ENCODE measurements at places on chromosomes 2 and 18.

- no peaks in the 10 kb centered on the region for H3K36me3 ChIP-seq
- no peak for DNase-seq
- H3K4me3 ChIP-seq, result no peak overlapping the region
- H3K4me1 ChIP-seq, result no peaks in the 10 kb centered on the region
- no peaks in the 10 kb centered on the region for H3K27me3 ChIP-seq
- H3K27ac ChIP-seq, result no peak overlapping the region
Observed at GRCh38 chr2:209593930-209594329, 170.1 kb downstream of the MAP2 start.

- H3K4me3 ChIP-seq, result no peak overlapping the region
- no peak overlapping the region for H3K27ac ChIP-seq
Observed at GRCh38 chr2:25383806-25384205, 42.1 kb upstream of the DNMT3A start.

GRCh38 chr18:71529703-71530303 is 1014.3 kb downstream of the CBLN2 start:
- no peak overlapping the region for H3K4me3 ChIP-seq
- peak; percentile 79 for DNase-seq
- H3K36me3 ChIP-seq, result peaks cover 5% of the 10 kb centered on the region
- H3K27ac ChIP-seq, result no peak overlapping the region
- H3K4me1 ChIP-seq, result peaks cover 15% of the 10 kb centered on the region

DNA sequence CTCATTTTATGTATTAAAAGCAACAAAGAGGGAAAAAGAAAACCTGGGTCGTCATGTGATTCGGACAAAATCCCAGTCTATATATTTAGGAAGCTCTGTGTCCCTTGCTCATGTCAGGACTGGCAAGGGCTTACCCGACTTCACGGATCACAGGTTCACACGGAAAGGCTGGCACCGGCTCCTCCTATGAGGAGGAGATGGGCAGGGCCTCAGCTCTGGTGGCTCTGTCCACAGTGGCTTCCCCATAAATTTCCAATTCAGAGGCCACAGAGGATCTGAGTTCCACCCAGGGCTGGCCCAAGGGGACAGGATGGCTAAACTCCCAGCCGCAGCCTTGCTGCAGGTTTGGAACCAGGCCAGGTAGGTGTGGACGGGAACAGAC is 186.8 kb downstream of the BCL2 start:
- no peak overlapping the region for H3K27ac ChIP-seq
- no peaks in the 10 kb centered on the region for H3K36me3 ChIP-seq
- no peaks in the 10 kb centered on the region for H3K4me1 ChIP-seq

- no peak overlapping the region for H3K27ac ChIP-seq
- no peaks in the 10 kb centered on the region for H3K4me1 ChIP-seq
- H3K4me3 ChIP-seq, result no peak overlapping the region
- peaks cover 48% of the 10 kb centered on the region for H3K27me3 ChIP-seq
Observed at GRCh38 chr2:241965931-241966412, 96.4 kb downstream of the RTP5 start.

DNA sequence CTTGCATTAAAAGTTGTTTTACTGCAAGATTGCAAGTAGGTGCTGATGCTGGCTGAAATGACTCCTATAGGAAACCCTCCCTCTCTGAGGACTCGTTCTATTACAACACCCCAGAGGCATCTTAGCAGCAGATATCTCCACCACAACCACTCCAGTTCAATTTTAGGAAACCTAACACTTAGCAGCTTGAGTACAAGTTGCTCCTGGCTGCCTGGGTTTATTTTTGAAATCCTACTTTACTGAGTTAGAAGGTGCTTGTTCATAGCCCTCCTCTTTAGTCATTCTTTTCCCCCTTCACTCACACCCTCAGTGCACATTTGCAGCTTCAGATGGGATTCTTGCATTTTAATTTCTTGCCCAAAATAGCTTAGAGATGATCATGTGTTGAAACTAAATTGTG is 111.5 kb downstream of the MTCL1 start:
- H3K4me1 ChIP-seq, result peaks cover 20% of the 10 kb centered on the region
- H3K27ac ChIP-seq, result no peak overlapping the region
- peaks cover 26% of the 10 kb centered on the region for H3K36me3 ChIP-seq
- H3K4me3 ChIP-seq, result no peak overlapping the region
- no peaks in the 10 kb centered on the region for H3K27me3 ChIP-seq

GRCh38 chr2:45699032-45699658 is 47.7 kb downstream of the PRKCE start:
- H3K4me1 ChIP-seq, result peaks cover 15% of the 10 kb centered on the region
- no peaks in the 10 kb centered on the region for H3K27me3 ChIP-seq
- no peaks in the 10 kb centered on the region for H3K36me3 ChIP-seq
- DNase-seq, result peak; percentile 14
- H3K27ac ChIP-seq, result peak overlapping the region; percentile 41

DNA sequence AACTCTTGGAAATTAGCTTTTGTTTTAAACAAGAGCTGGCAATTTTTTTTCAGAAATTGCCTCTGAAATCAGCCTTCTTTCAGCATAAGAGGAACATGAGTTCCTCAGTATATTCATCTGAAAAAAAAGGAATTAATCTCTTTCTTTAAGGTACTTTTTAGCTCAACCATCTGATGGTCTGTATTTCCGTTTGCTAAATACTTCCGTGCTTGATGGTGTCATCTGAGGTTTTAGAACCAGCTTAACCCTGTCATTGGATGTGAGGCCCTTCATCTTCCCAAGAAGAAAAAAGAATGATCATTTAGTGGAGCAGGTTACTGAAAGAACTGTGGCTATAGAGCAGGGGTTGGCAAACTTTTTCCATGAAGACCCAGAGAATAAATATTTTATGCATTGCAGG is 175.0 kb downstream of the TRABD2A start:
- H3K27me3 ChIP-seq, result no peaks in the 10 kb centered on the region
- no peak overlapping the region for H3K27ac ChIP-seq
- no peak overlapping the region for H3K4me3 ChIP-seq
- DNase-seq, result no peak
- H3K36me3 ChIP-seq, result no peaks in the 10 kb centered on the region

- no peak overlapping the region for H3K4me3 ChIP-seq
- no peak for DNase-seq
- no peak overlapping the region for H3K27ac ChIP-seq
- H3K4me1 ChIP-seq, result no peaks in the 10 kb centered on the region
- peaks cover 95% of the 10 kb centered on the region for H3K36me3 ChIP-seq
Observed at GRCh38 chr2:239985356-239985755, 39.8 kb downstream of the NDUFA10 start.

DNA sequence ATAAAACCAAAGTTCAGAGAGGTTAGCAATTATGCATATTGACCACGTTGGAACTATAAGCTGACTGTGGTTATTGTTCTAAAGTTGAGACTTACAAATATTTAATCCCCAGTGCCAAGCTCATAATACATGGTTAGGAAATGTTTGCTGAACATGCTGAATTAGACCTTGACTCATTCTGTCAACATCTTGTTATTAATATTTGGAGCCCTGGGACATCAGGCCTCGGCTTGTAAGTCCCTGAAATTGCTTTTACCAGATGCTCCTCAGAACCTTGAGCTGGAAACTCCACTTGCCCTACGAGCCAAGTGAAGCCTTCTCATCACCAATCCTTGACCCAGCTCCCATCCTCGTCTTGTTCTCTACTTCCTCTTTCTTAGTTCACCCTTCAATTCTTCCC is 21.2 kb downstream of the DYNAP start:
- H3K4me3 ChIP-seq, result no peak overlapping the region
- peak; percentile 49 for DNase-seq
- no peaks in the 10 kb centered on the region for H3K27me3 ChIP-seq
- H3K27ac ChIP-seq, result peak overlapping the region; percentile 3
- peaks cover 21% of the 10 kb centered on the region for H3K4me1 ChIP-seq

- H3K4me1 ChIP-seq, result peaks cover 22% of the 10 kb centered on the region
- H3K4me3 ChIP-seq, result peak overlapping the region; percentile 94
- H3K27me3 ChIP-seq, result no peaks in the 10 kb centered on the region
- peak overlapping the region; percentile 100 for H3K27ac ChIP-seq
Observed at GRCh38 chr2:86563650-86564061, 413 bp upstream of the CHMP3 start.

- H3K36me3 ChIP-seq, result no peaks in the 10 kb centered on the region
- DNase-seq, result no peak
- H3K4me1 ChIP-seq, result no peaks in the 10 kb centered on the region
- H3K27ac ChIP-seq, result no peak overlapping the region
- H3K27me3 ChIP-seq, result peaks cover 20% of the 10 kb centered on the region
Observed at GRCh38 chr2:34731292-34731691, 1132.2 kb upstream of the FAM98A start.

DNA sequence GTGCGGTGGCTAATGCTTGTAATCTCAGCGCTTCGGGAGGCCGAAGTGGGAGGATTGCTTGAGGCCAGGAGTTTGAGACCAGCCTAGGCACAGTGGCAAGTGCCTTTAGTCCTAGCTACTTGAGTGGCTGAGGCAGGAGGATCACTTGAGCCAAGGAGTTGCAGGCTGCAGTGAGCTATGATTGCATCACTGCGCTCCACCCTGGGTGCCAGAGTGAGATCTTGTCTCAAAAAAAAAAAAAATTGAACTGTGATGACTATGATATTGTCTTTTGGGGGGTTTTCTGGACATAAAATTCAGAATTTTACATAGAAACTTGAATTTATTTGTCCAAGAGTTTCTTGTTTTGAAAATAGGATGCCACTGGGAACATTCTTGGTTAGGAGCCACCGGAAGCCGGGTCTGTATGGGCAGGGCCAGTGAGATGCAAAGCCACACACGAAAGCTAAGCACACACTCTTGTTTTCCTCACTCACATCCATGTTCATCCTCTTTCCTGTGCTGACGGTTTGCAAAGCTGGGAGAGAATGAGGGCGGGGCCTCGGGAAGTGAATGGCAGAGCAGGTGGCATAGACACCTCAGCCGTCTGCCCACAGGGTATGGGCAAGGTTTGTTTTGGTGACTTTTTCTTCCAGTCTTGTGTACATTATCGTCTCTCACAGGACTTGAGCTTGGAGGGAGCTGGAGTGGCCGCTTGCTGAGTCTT is 12.6 kb downstream of the AGAP1 start:
- no peak overlapping the region for H3K27ac ChIP-seq
- peaks cover 18% of the 10 kb centered on the region for H3K4me1 ChIP-seq
- DNase-seq, result peak; percentile 22
- H3K36me3 ChIP-seq, result no peaks in the 10 kb centered on the region
- H3K27me3 ChIP-seq, result no peaks in the 10 kb centered on the region
- no peak overlapping the region for H3K4me3 ChIP-seq

DNA sequence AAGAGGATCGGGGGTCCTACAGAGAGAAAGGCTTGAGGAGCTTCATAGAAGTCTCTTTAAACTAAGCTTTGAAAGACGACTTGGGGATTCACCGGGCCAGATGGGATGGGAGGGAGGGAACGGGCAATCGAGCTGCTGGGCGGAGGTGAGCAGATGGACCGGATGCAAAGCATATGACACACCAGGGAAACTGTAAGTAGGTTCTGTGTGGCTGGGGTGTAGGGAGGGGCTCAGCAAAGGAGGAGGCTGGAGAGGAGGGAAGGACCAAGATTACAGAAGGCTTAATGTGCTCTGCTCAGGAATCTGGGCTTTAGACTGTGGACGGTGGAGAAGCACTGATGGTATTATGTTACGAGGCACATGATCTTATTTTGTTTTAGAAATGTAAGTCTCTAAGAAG is 131.5 kb downstream of the MAIP1 start:
- H3K27me3 ChIP-seq, result no peaks in the 10 kb centered on the region
- no peaks in the 10 kb centered on the region for H3K36me3 ChIP-seq
- no peak overlapping the region for H3K27ac ChIP-seq
- H3K4me1 ChIP-seq, result peaks cover 6% of the 10 kb centered on the region

GRCh38 chr2:11679486-11680181 is 9.6 kb upstream of the NTSR2 start:
- no peak for DNase-seq
- H3K4me3 ChIP-seq, result no peak overlapping the region
- H3K36me3 ChIP-seq, result no peaks in the 10 kb centered on the region
- H3K4me1 ChIP-seq, result peaks cover 23% of the 10 kb centered on the region
- no peak overlapping the region for H3K27ac ChIP-seq
- peaks cover 30% of the 10 kb centered on the region for H3K27me3 ChIP-seq

- peak; percentile 21 for DNase-seq
- peaks cover 15% of the 10 kb centered on the region for H3K36me3 ChIP-seq
- H3K4me1 ChIP-seq, result no peaks in the 10 kb centered on the region
Observed at GRCh38 chr2:69073928-69074570, 61.1 kb downstream of the ANTXR1 start.

- DNase-seq, result no peak
- no peaks in the 10 kb centered on the region for H3K27me3 ChIP-seq
- peaks cover 13% of the 10 kb centered on the region for H3K4me1 ChIP-seq
- H3K36me3 ChIP-seq, result peaks cover 3% of the 10 kb centered on the region
- no peak overlapping the region for H3K4me3 ChIP-seq
- no peak overlapping the region for H3K27ac ChIP-seq
Observed at GRCh38 chr2:160050147-160050546, 12.3 kb downstream of the PLA2R1 start.

GRCh38 chr2:202327858-202328257 is 48.3 kb upstream of the BMPR2 start:
- H3K36me3 ChIP-seq, result peaks cover 18% of the 10 kb centered on the region
- no peak overlapping the region for H3K4me3 ChIP-seq
- H3K4me1 ChIP-seq, result no peaks in the 10 kb centered on the region
- no peaks in the 10 kb centered on the region for H3K27me3 ChIP-seq

- H3K36me3 ChIP-seq, result peaks cover 62% of the 10 kb centered on the region
- H3K4me3 ChIP-seq, result no peak overlapping the region
- DNase-seq, result no peak
- no peaks in the 10 kb centered on the region for H3K27me3 ChIP-seq
Observed at GRCh38 chr2:178506101-178506500, 25.8 kb downstream of the PLEKHA3 start.

- peaks cover 12% of the 10 kb centered on the region for H3K4me1 ChIP-seq
- H3K4me3 ChIP-seq, result peak overlapping the region; percentile 71
- H3K27me3 ChIP-seq, result peaks cover 13% of the 10 kb centered on the region
- H3K36me3 ChIP-seq, result no peaks in the 10 kb centered on the region
Observed at GRCh38 chr18:48007955-48008701, 77.7 kb upstream of the SMAD2 start.

- H3K4me1 ChIP-seq, result peaks cover 25% of the 10 kb centered on the region
- no peak overlapping the region for H3K27ac ChIP-seq
- H3K4me3 ChIP-seq, result no peak overlapping the region
Observed at GRCh38 chr2:239261356-239261755, 139.5 kb downstream of the HDAC4 start.

DNA sequence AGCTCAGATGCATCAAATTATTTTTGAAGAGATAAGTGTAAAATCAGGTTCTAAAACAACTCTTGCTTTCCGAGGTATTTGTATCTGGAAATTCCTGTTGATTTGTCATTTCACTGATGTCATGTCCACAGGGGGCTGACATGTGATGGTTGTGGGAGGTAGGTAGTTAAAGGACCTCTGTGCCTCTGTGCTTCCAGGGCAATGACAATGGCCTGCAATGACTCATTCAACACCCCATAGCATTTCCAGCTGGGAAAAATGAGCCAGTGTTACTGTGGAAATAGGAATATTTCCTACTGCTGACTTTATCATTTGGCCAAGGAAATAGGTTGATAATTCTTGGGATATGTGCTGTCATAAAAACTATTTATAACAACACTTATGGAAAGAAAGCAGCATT is 86.2 kb upstream of the CCDC195 start:
- no peaks in the 10 kb centered on the region for H3K36me3 ChIP-seq
- DNase-seq, result peak; percentile 3
- peaks cover 10% of the 10 kb centered on the region for H3K4me1 ChIP-seq
- no peak overlapping the region for H3K27ac ChIP-seq
- H3K4me3 ChIP-seq, result no peak overlapping the region

Data from MCF 10A (cell line).